Naive thymus-derived CD8-positive, alpha-beta T cell (primary cell): ENCODE measurements at places on chromosomes 2 and 18.

DNA sequence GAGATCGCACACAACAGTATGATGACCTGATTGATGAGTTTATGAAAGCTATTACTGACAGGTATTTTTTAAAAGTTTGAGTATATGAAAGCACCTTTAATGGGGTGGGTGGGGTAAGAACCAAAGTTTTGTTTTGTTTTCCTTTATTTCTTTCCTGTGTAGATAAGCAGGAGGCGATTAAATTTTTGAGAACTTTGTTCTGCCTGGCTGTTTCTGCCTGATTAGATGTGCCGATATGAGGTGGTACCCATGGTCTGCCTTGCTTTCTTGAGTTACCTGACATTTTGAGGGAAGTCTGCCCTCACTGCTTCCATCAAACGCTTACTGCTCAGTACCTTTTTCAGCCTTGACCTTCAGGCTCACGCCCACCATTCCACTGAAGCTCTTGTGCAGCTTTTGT, 39.2 kb downstream of the ME2 start:
- no peak for DNase-seq

- no peak for DNase-seq
These were observed 20.1 kb downstream of the SLC66A3 start for GRCh38 chr2:11175293-11175795.

GRCh38 chr2:235877275-235877802, 290.8 kb downstream of the GBX2 start:
- DNase-seq, result no peak

GRCh38 chr2:238573065-238573778, 146.5 kb downstream of the ASB1 start:
- DNase-seq, result no peak

DNA sequence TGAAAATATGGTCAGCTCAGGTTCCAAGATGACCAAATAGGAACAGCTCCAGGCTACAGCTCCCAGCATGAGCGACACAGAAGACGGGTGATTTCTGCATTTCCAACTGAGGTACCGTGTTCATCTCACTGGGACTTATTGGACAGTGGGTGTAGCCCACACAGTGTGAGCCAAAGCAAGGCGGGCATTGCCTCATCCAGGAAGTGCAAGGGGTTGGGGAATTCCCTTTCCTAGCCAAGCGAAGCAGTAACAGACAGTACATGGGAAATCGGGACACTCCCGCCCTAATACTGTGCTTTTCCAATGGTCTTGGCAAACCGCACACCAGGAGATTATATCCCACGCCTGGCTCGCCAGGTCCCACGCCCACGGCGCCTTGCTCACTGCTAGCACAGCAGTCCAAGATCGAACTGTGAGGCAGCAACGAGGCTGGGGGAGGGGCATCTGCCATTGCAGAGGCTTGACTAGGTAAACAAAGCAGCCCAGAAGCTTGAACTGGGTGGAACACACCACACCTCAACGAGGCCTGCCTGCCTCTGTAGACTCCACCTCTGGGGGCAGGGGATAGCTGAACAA, 57.5 kb downstream of the WDPCP start:
- no peak for DNase-seq

DNA sequence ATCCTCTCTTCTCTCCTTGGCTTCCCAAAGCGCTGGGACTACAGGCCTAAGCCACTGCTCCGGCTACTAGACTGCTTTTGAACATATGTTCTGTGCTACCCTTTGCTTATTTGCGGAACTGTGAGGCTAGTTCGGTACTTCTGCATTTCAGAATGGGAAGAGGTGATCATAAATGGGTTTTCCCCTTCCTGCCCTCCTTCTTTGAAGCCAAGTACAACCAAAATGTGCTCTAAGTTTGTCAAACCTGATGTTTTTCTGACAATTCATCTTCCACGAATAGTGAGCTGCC, 1.7 kb upstream of the ESCO1 start:
- DNase-seq, result no peak
